NCI-H1436 treated with DMSO at 0.1 percent for 48 hours (cell line): ENCODE measurements at places on chromosomes 4 and X.

DNA sequence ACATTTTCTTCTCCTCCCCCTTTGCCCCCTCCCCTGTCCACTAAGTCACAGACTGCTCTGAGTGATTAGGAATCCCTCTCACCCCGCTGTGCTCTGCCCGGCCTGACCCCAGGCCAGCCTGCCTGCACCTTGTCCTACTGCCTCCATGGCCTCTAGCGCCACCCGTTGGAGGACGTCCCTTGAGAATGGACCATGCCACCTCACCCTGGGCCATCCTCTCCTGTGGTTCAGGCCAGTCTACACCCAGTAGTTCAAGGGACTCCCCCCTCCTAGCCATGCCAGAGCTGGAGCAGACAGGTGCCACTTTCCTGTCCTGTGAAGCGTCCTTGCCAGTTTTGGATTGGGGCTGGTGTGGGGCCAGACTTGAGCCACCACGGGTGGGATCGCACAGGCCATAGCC is 9.7 kb upstream of the IRAK1 start:
- no peak for DNase-seq

GRCh38 chr4:75723163-75724065 is 963 bp upstream of the USO1 start:
- no peak for DNase-seq

- no peak for DNase-seq
Observed at GRCh38 chrX:122279746-122280145, 904.3 kb upstream of the GRIA3 start.

DNA sequence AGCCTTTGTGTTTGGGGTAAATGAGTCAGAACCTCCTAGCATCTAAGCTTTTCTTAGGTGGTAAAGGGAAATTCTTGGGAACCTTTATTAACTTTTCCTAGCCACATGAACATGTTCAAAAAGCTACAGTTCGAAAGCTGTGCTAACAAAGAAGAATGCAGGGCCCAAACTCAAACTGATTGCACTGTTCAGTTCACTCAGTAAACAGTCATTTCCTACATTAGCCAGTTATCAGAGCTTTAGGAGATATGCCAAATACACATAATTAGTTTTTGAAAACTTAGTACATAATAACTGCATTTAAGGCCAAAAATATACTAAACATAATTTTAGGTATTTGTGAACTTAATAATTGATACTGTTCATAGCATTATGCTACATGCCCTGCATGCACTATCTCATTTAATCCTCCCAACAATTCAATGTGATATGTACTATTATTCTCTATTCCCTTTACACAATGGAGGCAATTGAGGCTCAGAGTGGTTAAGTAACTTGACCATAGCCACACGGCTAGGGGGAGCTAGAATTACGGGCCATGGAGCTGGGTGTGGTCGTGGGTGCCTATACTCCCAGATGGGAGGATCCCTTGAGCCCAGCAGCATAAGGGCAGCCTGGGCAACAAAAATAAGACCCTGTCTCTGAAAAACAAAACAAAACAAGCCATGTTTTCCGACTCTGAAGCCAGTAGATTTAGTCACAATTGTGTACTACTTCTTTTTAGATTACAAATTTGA is 43.9 kb upstream of the PDGFRA start:
- no peak for DNase-seq

DNA sequence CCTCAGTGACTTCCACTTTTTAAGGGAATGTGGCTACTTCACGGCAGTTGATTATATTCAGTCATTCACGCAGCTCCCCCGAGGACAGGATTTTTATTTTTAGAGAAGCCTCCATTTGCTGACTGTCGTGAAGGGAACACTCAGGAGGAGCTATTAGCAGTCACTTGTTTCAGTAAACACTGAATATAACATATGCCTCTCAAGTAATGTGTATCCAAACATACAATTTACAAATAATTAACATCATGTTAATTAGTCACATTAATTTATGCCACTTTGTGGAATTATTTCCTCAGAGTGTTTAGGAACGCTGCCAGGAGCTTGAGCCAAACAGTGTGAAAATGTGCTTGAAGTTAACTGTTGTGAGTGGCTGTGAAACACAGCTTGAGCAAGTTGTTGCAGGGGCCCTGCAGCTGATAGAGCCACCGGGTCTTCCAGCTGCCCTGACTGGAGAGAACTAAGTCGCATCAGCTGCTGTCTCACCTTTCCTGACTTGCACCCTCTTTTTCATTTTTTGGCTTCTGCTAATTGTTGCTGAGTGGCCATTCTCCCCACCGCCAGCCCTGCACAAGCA is 245.6 kb downstream of the LDB2 start:
- DNase-seq: no peak

DNA sequence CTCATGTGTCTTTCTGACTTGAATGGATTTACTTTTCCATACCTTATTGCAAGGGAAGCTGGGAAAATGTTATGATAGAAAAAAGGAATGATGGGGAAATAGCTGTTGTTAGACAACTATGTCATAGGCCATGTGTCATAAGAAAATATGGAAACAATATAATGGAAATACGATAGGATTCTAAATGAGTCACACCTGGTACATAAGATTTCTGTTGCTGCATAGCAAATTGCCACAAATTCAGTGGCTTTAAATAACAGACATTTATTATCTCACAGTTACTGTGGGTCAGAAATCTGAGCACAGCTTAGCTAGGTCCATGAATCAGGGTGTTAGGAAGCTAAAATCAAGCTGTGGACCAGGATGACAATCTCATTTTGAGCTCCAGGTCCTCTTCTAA is 44.6 kb upstream of the ANKRD50 start:
- no peak for DNase-seq

- DNase-seq: no peak
Observed at GRCh38 chr4:651884-652642, 22.0 kb downstream of the ATP5ME start.

DNA sequence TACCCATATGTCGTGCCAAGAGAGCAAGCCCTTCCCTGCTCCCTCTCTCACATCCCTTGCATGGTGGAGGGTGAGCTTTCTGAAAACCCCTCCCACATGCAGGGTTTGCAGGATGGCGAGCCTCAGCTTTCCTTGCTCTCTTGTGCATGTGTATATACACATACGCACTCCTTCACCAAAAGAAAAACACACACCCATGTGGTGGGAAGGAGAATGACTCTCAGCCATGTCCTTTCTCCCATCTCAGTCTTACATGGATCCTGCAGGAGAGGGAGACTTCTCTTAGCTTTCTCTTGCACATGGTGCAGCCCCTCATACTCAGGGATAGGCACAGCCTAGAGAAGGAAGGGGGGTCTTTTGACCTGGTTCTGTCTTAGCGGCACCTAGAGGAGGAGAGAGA is 81.1 kb downstream of the CLCN5 start:
- DNase-seq: no peak

DNA sequence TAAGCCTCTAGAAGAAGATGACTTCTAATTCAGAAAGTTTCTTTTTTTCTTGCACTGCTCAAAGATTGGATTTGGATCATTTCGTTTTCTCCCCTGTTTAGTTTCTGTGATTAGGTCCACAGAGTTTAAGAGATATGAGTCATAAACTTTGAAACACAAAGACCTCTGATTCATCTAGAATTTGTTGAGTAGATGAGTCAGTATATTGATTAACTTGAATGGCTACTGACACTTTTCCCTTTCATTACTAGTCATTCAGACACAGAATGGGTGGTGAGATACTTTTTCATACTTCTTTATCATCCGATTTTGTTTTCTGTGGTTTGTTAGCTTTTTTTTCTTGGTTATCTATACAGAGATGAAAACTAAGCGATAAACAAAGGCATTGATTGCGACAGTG is 34.1 kb upstream of the AFF2 start:
- DNase-seq: no peak

- DNase-seq: no peak
Observed at GRCh38 chr4:76459291-76459723, 24.3 kb downstream of the SHROOM3 start.

GRCh38 chrX:68754406-68754805 is 74.4 kb upstream of the EFNB1 start:
- DNase-seq: no peak

DNA sequence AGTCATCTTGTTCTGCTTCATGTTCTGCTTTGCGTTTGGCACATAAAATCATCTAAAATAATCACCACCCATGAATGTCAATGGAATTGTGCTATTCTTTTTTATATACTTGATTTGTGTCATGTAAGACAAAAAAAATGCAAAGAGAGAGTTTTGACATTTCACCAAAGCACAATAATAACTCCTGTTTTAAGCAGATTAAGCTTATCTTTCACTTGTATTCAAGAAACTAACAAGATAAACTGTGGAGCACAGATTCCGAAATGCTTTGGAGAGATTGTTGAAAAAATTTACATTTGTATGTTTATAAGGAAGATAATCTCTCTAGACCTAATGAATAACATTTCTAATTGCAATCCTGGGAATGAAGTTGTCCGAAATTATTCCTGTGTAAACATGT is 225.1 kb upstream of the ANXA10 start:
- DNase-seq: no peak

DNA sequence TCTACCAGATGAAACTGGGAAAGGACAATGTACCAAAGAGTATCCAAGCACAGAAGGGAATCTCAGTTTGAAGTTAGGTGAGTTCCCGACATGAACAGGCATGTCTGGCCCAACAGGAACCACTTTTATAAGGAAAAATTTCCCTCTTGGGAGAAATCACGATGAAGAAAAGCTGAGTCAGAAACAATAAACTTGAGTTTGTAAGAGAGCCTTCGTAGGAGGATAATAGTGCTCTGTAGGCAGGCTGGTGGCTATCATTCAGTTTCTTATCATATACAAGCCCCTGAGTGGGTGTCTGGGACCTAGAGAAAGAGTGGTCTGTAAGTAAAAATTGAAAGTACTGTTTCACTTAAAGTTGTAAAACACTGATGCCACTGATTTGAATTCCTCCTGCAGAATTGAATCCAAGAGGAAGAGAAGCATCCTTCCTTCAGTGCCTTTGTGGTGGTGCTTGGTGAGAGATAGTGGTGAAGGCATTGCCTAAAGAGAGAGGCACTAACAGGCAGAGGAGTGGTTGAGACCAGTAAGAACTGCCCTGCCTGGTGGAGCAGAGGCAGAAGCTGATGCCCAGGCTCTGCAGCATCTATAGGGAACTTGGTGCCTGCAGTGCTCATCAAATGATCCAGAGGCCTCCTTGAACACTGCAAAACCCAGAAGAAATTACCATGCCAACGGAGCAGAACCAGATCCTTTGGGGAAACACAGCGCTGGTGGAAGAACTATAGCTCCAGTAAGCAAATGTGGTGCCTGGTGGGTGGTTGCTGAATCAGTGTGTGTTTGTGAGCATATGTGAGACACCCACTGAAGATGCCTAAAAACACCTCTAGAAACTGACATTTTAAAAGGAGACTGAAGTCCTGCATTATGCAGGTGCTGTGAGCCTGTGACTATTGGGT is 31.7 kb upstream of the METAP1 start:
- DNase-seq: no peak

- no peak for DNase-seq
Observed at GRCh38 chrX:57313583-57314215, 27.2 kb downstream of the FAAH2 start.

DNA sequence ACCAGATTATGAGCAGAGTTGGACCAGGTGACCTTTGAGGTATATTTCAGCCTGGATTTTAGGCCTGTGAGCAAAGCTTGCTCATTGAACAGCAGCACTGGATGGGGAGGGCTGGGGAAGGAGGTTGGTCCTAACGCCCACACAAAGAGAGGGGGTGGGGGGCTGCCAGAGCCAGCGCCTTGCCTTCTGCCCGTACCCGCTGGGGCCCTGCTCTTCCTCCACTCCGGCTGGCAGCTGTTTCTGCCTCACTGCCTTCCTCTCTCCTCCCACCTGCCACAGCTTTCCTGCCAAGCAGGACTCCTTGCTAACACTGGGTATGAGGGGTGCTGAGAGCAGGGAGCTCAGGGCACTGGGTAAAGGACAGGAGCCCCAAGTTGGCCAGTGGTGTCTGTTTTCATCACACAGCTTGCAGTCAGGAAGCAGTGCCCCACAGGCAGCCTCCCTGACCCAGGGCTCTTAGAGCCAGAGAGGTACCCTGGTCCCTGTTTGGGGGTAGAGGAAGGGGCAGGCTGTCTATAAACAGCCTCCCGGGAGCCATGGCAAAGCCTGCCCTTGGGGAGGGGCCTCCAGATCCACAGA is 6.1 kb downstream of the NALF2 start:
- no peak for DNase-seq

DNA sequence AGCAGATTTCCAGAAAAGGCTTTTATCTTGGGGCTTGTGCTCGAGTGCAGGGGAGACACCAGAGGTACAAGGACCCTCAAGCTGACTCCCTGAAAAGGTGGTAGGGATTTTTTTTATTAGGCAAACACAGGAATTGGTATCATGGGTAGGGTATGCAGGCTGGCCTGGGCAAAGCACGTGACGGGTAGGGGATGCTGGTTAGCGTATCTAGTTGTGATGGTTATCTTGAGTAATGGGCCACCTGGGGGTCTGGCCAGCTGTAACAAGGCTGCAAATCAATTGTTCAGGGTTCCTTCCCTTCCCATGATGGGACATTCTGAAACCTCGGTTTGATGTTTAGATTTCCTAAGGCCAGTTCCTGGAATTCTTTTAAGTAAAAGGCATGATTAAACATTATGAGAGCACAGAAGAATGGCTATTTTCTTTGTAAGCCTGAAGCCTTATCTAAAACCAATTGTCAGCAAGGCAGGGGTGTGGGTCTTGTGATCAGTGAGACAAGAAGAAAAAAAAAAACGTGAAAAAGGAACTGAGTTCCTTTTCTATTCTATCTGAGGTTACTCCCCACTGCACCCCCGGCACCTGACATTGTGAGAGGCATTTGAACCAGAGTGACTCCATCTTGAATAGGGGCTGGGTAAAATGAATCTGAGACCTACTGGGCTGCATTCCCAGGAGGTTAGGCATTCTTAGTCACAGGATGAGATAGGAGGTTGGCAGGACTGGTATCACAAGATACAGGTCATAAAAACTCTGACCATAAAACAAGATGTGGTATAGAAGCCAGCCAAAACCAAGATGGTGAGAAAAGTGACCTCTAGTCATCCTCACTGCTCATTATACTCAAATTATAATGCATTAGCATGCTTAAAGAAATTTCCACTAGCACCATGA is 64.2 kb upstream of the S100G start:
- DNase-seq: no peak

DNA sequence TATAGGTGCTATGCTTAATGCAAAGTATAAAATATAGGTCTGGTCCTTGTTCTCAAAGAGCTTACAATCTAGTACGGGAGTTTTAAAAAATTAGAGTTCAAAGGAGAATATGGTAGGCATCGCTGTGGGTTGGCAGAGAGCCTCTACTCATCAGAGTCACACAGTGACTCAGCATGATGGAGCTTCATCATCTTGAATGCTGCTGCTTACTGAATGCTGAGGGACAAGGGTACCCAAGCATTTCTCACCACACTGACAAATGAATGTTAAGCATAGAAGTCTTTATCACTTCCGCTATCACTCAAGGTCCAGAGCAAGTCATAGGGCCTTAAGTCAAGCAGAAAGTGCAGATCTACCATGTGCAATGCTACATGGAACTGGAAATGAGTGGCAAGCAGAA is 268.6 kb upstream of the IGFBP7 start:
- DNase-seq: no peak

DNA sequence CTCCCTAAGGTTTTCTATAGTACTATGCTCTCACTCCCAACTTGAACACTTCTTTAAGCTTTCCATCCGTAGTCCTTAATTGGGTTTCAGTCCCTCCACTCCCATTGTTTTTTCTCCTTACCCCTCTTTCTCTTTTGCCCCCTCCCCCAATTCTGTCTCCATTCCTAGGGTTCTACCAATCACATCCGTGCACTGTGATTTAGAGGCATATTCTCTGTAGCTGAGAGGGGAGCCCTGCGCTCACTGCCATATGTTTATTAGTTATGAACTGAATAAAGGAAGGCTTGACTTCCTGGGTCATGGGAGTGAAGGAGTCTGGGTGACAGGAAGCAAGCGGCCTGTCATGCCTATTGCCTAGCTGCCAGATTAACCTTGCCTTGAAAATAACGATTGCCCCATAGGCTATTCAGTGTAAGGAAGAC is 471 bp downstream of the MCTS1 start:
- no peak for DNase-seq
